ENCODE measurements at places on chromosomes 7 and 10.

DNA sequence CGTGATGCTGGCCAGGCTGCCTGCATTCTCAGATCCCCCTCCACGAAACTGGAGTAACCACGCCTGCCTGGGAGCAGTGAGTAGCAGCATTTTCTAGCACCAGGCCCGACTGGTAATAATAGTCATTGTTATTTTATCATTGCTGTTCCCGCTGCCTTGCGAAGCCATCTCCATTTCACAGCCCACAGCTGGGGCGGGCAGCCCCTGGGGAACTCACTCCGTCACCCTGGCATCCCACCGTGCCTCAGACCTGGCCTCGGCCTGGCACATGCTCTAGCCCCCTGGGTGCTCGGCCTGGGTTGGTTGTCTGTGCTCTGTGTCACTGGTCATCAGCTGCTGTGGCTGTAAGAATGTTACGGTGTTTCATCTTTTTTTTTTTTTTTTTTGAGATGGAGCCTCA is 57.7 kb upstream of the SH2B2 start:
- DNase-seq = no peak

DNA sequence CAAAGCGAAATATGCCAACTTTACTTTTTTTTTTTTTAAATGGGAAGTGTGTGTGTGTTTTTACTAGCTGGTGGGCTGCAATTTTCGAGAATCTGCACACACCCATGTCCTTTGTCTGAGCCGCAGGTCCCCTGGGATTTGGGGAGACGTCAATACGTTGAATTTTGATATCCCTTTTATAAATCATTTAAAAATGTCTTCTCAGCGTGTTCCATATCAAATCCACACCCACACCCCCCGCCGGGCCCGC is 404 bp upstream of the FMC1 start:
- peak; percentile 92 for DNase-seq

- DNase-seq = no peak
Measured at GRCh38 chr7:141673346-141673745, 28.6 kb downstream of the DENND11 start.

DNA sequence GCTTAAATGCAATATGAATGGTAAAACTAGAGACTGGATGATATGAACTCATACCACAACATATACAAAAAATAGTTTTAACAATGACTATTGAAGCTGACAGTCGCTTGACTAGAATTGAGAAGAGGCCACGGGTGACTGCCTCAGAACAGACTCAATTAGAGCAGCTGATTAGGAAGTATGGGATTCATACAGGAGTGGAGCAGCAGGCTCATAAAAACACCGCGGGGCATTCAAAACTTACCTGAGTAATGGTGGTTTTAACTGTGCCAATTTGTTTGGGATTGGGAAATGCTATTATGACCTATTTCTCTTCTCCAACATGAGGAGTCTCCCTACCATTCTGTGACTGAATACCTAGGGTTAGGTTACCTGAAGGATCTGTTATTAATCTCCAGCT is 2.1 kb downstream of the CADPS2 start:
- DNase-seq = no peak

DNA sequence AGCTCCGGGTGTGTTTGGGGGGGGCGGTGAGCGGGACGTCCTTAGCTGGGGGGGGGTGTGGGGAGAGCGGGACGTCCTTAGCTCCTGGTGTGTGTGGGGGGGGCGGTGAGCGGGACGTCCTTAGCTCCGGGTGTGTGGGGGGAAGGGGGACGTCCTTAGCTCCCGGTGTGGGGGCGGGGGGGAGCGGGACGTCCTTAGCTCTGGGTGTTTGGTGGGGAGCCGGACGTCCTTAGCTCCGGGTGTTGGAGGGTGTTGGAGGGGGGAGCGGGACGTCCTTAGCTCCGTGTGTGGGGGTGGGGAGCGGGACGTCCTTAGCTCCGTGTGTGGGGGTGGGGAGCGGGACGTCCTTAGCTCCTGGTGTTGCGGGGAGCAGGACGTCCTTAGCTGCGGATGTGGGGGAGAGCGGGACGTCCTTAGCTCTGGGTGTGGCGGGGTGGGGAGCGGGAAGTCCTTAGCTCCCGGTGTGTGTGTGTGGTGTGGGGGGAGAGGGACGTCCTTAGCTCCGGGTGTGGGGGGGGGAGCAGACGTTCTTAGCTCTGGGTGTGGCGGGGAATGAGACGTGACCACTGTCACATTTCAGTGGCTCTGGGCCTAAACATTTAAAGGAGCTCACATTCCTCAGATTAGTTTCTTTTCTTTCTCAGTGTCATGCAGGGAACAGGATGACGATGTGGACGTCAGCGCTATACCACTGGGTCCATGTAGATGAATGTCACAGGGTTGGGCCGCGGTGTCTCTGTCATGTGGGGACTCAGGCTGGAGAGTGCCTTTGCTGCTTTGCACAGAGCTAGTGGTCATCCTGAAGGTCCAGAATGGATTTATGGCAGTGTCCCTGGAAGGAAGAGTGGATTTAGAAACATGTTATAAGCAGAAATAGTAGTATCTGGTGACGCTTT is 7.5 kb downstream of the DYNC2I1 start:
- peak; percentile 70 for DNase-seq

- DNase-seq = peak; percentile 89
Measured at GRCh38 chr7:73894733-73895551, 34.0 kb downstream of the TMEM270 start.

- no peak for DNase-seq
Measured at GRCh38 chr10:110558041-110558440, 9.5 kb upstream of the SMC3 start.

DNA sequence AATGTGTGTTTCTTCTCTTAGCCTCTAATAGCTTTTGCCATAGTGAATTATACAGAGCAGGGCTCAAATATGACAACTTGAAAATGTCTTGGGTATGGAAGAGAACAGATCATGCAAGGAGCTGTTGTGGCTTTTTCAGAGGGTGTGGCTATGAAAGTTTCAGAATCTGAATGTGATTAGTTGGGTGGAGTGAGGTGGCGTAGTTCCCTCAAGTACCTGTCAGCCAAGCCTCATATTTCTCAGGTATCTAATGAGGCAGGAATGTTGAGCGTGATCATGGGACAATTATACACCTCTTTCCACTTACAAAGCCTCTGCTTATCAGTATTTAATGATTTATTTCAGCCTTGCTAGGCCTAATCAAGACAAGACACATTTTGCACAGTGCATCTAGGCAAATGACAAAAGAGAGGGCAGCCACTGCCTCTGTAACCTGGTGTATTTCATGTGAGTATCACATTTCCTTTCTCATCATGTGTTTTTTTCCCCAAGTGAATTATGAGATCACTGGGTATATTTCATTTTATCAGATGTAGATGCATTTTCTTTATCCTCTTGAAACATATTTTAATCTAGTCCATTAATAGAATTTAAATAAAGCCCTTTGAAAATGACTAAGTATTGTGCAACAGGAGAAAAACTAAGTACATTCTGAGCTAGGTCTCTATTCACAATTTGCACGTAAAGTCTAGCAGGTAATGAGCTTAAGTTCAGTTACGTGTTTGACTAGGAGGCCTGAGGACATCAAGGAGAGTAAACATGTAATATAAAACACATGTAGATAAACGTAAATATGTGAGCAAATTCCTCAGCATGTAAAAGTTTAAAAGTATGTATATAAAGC is 644.4 kb upstream of the IGFBP3 start:
- DNase-seq = no peak

- DNase-seq = no peak
Measured at GRCh38 chr7:94675356-94675755, 19.4 kb upstream of the SGCE start.

GRCh38 chr7:40584667-40585433 is 450.0 kb downstream of the SUGCT start:
- DNase-seq = peak; percentile 53

DNA sequence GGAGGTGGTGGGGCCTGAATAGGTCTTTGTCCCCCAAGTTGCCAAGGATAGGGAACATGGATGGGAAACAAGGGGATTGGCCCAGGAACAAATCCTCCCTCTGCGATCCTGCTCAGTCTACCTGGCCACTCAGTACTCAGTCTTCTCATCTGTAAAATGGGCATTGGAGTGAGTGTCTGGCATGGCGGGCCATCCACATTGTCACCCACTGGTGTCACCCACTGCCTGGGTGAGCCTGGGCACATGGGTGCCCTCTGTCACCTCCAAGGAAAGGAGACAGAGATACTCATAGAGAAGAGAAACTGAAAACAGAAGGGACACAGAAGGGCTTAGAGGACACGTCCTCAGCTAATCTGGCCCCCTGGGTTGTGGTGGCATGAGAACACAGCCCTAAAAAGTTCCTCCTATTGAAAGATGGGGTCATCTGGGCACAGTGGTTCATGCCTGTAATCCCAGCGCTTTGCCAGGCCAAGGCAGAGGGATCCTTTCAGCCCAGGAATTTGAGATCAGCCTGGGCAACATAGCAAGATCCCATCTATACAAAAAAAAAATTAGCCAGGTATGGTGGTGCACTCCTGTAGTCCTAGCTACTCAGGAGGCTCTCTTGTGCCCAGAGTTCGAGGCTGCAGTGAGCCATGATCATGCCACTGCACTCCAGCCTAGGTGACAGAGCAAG is 12.5 kb upstream of the TNRC18 start:
- DNase-seq = no peak

DNA sequence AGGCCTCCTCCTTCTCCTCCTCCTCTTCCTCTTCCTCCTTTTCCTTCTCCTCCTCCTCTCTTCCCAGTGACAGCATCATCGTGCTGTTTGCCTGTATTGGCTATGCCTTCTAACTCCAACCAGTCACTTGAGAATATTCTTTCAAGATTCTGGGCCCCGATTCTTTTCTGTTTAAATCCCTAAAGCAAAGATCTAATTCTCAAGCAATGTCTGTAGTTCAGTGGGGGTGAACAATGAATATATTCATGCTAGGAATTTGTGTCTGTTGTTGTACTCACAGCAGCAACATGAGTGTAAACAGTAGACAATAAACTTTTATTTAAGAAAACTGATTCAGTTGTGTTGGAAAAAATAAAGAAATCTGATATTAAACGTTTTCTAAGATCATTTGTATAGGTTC is 30.7 kb downstream of the NUDT5 start:
- no peak for DNase-seq

DNA sequence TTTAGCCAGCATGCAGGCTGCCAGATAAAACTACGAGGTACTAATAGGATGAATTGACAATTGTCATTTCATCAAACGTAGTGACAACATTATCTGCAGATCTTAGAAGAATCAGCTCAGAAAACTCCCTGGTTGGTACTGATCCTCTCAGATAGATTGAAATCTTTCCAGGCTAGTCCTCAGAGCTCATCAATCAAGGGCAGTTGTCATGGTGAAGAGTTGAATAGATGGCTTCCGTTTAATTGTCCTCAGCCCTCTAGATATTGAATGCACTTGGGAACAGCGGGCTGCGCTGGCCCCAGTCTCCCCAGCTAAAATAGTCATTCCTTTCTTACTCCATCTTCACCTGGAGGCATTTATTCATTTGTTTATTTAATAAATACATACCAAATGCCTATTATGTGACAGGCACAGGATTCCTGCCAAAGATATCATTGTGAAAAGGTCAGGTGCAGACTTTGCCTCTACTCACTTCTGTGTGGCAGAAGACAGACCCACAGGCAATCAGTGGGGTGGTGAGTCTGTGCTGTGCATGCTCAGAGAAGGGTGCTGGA is 1081.6 kb downstream of the TYW1 start:
- no peak for DNase-seq

DNA sequence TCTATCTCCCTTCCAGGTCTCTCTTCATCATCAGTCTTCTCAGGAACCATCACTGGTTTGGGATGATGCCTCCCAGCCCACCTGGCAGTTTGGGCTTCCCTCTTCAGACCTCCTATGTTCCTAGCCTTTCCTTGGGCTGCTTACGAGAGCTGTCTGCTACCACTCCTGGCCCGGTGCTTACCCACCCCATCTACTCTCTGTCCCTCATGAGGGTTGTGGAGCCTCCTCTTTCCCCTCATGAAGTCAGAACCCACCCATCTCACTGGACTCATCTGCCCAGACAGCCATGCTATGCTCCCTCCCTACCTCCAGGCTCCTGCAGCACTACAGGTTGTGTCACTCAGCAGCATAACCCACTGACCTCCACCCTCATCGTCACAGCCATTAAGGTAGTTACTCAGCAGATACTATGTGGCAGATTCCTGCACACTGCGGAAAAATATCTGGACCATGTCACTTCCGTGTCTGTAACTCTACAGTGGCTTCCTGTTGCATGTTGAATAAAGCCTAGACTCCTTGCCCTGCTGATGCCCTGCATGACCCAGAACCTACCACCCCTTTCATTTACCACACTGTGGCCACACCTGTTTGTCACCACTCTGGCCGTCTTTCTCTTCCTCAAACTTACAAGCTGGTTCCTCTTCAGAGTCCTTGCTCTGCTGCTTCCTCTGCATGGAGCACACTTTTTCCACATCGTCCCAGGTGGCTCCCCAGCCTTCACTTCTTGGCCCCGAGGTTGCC is 2.0 kb downstream of the DBNL start:
- no peak for DNase-seq

- DNase-seq = no peak
Measured at GRCh38 chr7:5671046-5671445, 110.4 kb downstream of the RNF216 start.

DNA sequence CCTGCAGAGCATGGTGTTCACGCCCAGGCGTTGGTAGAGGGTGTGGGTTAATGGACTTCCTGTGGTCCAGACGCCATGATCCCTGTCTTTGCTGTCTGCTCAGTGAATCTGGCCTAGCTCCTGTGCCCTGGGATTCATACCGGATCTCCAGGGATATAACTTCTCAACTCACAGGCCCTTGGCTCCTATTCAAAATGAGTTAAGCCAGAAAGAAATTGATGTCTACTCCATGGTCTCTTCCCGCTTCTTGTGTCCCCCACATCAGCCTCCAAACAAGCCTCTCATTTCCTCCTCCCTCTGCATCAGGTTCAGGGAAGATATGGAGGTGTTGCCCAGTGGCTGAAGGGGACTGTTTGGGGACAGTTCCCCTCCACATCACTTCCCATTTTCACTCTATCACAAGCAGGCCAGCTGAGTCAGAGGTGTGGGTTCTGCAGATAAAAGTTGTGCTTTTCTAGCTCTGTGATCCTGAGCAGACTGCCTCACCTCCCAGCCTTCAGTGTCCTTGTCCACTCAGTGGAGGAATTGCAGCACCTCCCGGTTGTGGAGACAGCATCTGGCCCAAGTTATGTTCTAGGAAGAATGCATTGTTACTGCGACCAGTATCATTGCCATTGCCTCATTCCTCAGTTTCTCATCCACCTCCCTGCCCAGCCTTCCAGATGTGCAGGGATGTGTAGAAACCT is 22.5 kb downstream of the AKR1E2 start:
- no peak for DNase-seq

GRCh38 chr10:71727738-71728737 is 8.5 kb upstream of the C10orf105 start:
- DNase-seq = no peak

GRCh38 chr10:10092581-10092980 is 925.1 kb upstream of the CELF2 start:
- peak; percentile 55 for DNase-seq

GRCh38 chr7:21844742-21845141 is 101.0 kb downstream of the CDCA7L start:
- DNase-seq = no peak

DNA sequence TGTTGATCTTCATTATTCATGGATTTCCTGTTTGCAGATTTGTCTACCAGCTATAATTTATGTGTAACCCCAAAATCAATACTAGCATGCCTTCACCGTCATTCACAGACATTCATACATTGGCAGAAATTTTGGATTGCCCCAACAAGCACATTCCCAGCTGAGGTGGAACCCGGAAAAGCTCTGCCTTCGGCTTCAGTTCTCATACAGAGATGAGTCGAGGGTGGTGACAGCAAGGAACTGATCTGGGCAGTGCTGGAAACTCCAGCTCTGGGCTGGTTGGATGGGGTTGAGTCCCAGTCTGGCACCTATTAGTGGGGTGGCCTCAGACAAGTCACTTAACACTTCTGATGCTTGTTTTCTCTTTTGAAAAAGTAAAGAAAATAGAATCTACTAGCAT is 267.5 kb downstream of the SNX13 start:
- DNase-seq = no peak
